ENCODE measurements at places on chromosomes 2 and 18.

- DNase-seq: no peak
Measured at GRCh38 chr2:175847128-175847527, 154.9 kb downstream of the LNPK start.

- DNase-seq: no peak
Measured at GRCh38 chr2:79452651-79453050, 60.2 kb upstream of the CTNNA2 start.

DNA sequence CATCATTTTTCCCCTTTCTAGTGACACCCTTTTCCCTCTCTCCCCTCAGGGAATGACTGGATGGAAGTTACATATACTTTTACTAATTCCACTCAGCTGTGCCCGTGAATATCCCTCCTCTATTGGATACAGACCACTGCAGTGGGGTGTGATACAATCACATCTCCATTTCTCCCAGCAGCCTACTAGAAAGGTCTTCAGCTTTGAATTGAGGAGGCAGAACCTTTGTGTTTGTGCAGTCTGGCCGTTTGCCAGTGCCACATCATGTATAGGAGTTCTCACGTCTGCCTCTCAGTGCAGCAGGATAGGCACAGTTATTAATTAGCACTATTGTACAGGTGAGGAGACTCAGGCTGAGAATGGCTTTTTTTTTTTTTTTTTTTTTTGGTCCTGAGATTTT, 16.4 kb downstream of the TNFRSF11A start:
- DNase-seq: no peak

DNA sequence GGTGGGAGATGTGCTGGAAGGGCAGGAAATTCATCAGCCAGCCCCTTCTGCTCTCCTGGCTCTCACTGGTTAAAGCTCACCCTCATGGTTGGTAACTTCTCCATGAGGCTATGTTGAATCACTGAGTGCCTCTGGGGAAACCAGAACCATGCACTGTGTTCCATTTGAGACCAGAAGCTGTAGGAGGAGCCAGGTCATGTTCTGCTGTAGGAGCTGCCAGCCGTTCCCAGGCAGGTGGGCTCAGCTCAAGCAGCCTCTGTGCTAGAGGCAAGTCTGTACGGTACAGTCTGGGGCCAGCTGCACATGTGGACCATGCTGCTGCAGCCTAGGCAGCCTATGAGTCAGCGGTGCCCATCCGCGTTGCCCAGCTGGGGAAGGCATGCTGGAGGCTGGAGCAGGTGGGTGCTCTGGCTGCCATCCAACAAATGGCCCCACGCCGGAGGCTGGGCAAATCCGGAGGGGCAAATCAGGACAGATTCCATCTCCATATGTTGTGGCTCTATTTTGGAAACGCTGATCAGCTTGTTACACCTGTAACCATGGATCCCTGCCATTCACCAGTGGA, 22.0 kb upstream of the KCNF1 start:
- no peak for DNase-seq

- no peak for DNase-seq
Measured at GRCh38 chr2:24228470-24228869, 53.6 kb downstream of the FAM228A start.

DNA sequence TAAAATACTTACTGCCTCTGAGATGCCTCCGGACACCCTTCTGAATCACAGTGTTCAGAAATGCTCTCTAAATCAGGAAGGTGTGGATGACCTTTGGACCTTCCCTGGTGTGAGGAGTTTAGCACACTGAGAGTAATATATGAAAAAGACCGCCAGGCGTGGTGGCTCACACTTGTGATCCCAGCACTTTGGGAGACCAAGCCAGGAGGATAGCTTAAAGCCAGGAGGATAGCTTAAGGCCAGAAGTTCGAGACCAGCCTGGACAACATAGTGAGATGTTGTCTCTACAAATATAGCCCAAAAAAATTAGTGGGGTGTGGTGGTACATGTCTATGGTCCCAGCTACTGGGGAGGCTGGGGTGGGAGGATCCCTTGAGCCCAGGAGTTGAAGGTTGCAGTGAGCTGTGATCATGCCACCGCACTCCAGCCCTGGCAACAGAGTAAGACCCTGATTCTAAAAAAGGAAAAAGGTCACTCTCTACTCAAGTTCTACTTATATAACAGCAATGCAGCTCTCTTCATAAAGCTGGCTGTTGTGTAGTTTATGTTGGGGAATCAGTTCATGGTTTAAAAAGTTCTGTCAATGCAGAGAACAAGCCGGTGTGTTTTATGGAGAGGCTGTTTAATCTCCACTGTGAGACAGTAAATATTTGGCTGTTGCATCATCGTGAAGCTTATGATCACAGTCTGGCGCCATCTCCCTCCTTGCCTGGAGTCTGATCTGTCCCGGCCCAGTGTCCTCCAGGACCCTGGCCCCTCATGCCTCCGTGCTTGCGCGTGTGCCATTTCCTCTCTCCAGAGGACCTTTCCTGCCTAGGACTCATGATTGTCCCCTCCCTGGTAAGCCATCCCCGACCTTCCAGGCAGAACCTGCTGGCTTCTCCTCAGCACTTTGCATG, 184.5 kb downstream of the FAM210A start:
- no peak for DNase-seq

GRCh38 chr18:60506682-60507081, 134.1 kb upstream of the MC4R start:
- DNase-seq: no peak

- no peak for DNase-seq
Measured at GRCh38 chr2:174605687-174606086, 8.1 kb upstream of the WIPF1 start.

DNA sequence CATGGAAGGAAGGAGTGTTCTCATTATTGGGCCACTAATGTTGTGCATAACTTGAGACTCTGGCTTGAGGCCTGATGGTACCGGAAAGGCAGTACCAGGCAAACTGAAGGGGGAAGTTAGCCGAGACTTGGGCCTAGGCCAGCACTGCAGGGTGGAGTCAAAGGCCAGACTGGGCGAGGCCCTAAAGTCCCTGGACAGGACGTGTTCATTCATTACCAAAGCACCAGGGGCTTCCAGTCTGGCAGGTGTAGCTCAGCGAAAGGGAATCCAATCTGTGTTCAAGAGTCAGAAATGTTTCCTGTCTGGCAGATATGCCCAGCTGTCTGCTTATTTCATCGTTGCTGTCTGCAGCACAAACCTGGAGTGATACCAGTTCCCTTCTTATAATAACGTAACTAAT, 4.7 kb upstream of the ITSN2 start:
- no peak for DNase-seq

DNA sequence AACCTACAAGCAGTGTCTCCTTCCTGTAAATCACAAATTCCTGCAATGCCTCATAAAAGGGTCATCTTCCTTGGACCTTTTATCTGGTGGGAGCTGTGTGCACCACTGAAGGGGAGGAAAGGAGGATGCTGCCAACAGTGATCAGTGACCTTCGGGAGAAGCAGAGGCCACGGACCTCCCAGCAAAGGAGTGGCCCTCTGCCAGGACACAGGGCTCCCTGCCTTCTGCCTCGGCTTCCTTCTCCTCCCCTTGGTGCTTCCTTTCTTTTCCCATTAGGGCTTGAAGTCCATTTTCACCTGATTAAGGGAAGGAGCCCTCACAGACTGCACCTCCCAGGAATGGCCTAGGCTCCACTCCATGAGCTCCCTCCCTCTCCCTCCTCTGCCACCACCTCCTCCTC, 85.3 kb upstream of the ITGA6 start:
- no peak for DNase-seq

DNA sequence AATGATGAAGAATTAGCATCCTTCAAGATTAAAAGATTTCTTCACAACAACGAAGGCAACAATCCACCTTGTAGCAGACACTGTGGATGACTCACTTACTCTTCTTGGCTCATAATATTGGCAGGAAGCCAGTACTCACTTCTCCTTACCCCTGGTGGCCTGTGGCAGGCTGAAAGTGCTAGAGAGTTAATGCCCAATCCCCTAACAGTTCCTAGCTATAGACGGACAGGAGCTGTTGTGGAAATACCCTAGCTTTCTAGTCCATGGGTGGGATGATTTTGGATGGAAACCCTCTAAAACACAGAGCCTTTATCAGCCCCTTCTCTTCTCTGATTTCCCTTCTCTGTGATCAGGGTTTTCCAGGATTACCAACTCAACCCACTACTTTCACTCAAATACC, 128.6 kb upstream of the NYAP2 start:
- no peak for DNase-seq

DNA sequence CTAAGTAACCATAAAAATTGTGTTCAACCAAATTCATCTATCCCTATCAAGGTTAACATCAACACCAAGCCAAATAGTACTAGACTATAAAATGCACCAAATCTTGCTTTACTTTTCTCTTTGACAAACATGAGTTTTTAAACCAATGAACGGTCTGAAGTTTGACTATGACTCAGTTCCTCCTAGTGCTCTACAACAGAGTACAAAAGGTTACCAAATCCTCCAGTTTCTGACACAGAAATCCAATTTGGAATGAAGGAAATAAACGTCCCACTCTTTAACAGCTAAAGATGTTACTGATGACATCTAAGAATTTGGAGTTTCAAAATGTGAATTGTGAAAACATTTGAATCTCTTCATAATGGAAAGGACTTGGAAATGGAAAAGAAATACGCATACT, 11.8 kb upstream of the ACVR1 start:
- DNase-seq: no peak

- DNase-seq: no peak
Measured at GRCh38 chr18:64403784-64404503, 255.1 kb upstream of the LINC00305 start.

DNA sequence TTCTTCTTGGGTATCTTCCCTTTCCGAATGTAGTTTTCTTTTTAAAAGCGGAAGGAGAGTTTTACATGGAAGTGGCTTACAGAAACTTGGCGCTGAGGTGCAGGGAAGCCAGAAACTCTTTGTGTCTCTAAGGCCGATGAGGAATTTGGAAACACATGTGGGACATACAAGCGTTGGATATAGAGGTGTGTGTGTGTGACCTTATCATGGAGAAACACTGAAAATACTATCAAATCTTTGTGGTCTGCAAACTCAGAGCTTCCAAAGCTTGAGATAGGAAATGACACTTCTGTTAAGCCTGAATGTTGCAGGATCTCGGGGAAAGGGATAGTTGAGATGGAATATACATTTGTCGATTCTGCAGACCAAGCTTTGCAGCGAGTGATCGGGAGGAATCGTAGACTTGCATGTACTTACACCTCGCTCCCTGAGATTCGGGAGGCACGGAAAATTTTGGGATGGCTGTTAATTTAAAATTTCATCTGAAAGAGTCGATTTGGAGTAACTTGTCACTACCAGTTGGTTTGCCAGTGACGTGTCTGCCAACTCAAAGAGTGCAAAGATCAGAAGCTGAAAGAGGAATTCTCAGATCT, 1.0 kb downstream of the NAB1 start:
- DNase-seq: no peak

DNA sequence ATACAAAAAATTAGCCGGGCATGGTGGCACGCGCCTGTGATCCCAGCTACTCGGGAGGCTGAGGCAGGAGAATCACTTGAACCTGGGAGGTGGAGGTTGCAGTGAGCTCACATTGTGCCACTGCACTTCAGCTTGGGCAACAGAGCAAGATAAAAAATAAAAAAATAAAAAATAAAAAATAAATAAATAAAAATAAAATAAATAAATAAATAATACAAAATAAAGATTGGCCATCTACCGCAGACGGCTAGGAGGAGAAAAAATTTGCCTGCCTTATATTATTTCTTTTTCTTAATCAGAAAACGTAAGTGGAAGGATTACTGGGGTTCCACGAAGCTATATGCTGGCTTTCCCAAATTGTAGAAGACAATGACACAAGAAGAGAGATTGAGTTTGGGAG, 229.7 kb downstream of the EPHA4 start:
- DNase-seq: no peak

GRCh38 chr2:222088561-222088960, 210.2 kb downstream of the PAX3 start:
- no peak for DNase-seq

- DNase-seq: no peak
Measured at GRCh38 chr2:216881411-216881810, 21.5 kb upstream of the TNP1 start.

- no peak for DNase-seq
Measured at GRCh38 chr2:146981921-146982320, 862.9 kb upstream of the ACVR2A start.

DNA sequence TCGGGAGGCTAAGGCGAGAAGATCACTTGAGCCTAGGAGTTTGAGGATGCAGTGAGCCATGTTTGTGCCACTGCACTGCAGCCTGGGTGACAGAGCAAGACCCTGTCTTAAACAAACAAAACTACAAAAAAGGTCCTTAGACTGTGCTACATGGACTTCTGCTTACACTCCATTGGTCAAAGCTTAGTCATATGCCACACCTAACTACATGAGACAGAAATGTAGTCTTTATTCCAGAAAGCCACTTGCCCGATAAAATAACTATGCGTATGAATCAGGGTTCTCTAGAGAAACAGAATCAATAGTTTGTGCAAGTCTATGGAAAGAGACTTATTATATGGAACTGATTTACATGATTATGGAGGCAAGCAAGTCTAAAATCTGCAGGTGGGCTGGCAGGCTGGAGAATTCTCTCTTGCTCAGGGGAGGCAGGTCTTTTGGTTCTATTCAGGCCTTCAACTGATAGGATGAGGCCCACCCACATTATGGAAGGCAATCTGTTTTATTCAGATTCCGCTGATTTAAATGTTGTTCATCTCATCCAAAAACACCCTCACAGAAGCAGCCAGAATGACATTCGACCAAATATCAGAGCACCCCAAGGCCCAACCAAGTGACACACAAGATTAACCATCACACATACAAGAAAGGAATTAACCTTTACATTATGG, 114.4 kb upstream of the SIX2 start:
- no peak for DNase-seq
